ENCODE measurements at places on chromosomes 12 and 14.

DNA sequence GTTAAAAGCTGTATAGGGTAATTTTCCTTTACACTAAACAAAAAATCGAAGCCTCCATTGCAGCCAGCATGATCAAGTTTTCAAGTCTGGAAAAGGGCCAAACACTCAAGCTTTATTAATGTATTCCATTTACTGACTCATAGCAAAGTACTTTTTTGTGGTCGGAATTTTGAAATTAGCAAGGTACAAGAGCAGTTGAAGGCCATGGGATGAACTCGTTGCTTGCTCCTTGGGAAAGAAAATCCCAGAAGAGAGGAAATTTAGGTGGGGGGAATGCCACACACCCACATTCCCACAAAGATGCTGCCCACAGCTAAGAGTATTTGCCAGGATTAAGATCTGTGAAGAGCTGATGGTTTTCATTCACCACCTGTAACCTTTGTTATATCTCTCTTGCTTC is 333.7 kb downstream of the EGLN3 start:
- DNase-seq = no peak

GRCh38 chr14:35822501-35822900 is 3.6 kb upstream of the BRMS1L start:
- no peak for DNase-seq

DNA sequence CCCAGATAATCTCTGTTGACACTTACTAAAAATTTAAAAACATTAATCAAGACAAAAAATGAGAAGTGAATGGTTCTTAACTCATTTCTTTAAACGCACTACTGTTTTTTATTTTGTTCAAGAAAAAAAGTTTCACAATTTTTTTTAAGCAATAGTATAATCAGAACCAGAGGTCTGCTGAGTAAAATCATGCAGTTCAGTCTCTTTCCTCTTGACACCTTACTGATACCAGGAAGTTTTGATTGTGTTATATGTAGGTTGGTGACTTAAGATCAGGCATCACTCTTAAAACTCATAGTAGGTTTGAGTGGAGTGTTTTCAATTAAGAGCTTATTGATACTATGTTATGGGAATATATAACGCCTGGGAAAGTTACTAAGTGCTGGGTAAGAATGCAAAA is 121.4 kb downstream of the TRMT5 start:
- no peak for DNase-seq

DNA sequence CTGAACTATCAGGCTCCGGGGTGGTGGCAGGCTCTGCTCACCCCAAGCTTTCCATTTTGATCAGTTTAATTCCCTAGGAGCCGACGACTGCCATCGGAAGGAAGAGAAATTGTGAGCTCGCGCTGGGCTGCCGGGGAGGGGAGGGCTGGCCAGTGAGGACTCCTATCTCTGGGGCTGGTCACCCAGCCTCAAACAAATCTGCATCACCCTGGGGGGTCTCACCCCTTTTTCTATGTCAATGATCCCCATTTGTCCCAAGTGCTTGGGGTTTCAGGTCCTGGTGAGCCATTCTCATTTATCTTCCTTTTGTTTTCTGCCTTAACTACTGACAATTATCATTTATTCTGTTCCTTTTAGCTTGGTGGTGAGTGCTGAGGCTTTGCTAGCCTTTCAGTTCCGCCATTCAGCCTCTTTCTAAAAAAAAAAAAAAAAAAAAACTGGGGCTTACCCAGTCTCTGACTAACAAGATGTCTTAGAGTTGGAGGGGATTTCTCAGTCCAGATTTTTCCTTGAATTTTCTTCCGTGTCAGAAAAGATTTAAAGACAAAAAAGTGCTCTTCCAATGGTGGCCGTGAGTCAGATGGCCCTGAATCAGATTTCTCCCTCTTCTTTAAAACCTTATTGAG is 22.8 kb upstream of the USP44 start:
- no peak for DNase-seq

DNA sequence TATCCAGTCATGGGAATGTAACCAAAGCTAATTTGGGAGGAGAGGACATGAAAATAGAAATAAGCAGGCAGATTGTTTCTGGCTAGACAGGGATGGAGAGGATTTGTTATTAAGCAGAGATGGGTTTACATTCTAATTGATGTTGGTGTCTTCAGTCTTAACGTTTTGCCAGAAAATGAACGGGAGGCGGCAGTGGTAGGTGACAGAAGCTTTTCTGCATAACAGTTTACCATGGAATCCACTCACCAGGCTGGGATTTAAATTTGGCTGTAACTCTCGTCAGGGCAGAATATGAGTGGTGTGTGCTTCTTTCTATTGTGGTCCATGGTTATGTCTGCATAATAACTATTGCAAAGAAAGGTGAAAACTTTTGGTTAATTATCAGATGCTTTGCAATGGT is 50.2 kb upstream of the OTX2 start:
- no peak for DNase-seq

DNA sequence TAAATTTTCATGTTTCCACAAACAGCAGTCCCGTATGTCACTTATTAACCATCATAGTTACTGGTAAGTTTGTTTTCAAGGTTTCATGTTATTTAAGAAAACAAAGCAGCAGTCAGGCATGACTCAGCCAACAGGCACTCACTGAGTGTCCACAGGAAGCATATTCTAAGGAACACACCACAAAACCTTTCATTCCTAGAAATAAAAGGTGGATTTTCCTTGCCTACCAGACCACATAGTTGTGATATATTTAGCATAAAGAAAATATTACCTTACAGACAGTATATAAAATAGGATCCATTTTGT is 143.3 kb upstream of the AVPR1A start:
- no peak for DNase-seq

DNA sequence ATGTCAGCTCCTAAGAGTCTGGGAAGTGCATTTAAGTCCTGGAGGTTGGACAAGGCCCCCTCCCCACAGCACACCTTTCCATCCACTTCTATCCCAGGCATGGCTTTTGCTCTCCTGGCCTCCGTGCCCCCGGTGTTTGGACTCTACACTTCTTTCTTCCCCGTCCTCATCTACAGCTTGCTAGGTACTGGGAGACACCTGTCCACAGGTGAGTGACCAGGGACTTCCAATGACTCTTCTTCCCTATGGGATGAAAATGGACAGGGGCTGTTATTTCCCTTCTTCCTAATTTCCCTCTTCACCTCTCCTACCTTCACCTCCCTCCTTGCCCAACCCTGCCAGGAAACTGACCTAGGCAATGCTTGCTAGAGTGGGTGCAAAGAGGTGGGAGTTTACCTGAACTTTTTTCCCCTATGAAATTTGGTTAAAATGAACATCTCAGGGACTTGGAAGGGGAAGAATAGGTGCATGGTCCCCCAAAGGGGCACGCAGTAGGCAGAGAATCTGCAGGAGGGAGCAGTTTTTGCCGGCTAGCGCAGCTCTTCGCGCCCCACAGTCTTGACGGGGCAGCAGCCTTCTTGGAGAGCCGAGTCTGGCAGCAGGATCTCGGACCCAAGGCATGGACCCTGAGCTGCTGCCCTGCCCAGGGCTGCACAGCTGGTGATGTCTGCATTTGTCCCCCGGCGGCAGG is 9.2 kb downstream of the ARHGEF25 start:
- DNase-seq = no peak

GRCh38 chr14:54812617-54813016 is 90.0 kb downstream of the GCH1 start:
- no peak for DNase-seq

- no peak for DNase-seq
Observed at GRCh38 chr14:87864356-87865270, 128.4 kb downstream of the GALC start.

DNA sequence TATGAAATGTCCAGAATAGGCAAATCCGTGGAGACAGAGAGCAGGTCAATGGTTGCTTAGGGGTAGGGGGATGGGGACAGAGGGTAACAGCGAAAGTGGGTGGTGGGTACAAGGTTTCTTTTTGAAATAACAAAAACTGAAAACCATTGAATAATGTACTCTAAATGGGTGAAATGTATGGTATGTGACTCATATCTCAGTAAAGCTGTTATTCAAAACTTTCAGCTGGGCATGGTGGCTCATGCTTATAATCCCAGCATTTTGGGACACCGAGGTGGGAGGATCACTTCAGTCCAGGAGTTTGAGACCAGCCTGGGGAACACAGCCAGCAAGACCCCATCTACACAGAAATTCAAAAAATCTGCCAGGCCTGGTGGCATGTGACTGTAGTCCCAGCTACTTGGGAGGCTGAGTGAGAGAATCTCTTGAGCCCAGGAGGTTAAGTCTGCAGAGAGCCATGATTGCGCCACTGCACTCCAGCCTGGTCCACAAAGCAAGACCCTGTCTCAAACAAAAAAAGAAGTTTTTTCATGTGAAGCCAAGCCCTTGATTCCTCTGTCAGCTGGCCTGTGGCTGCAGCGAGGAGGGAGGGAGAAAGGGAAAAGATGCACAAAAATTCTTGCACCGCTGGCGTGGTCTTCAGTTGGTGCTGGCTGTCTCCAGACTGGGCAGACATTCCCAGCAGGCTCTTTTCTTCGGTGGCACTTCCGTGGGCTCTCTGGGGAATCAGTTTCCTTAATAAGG is 248.2 kb downstream of the SLC41A2 start:
- no peak for DNase-seq

GRCh38 chr12:94202245-94203180 is 54.1 kb downstream of the PLXNC1 start:
- DNase-seq = no peak

GRCh38 chr12:53205747-53206419 is 1.2 kb downstream of the ITGB7 start:
- peak; percentile 55 for DNase-seq

GRCh38 chr12:70928071-70928470 is 7.5 kb upstream of the PTPRR start:
- DNase-seq = no peak

DNA sequence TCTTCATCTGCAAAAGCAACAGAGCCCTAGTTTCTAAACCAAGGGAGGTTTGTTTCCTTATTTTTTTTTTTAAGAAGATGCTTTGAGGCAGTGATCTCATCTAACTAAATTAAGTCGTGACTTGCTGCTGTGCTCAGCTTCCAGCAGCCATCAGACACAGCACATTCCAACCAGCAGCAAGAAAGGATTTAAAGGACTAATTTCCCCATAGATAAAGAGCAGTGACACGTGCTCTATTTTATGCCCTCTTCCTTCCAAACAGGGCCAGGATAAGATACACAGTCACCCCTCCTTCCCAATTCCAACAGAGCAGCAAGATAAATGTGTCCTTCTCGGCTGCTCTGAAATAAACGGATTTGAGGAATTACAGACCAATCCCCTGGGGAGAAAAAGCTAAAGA is 81.7 kb downstream of the PRKAB1 start:
- DNase-seq = no peak

- DNase-seq = no peak
Observed at GRCh38 chr12:2115101-2115845, 62.5 kb downstream of the CACNA1C start.

DNA sequence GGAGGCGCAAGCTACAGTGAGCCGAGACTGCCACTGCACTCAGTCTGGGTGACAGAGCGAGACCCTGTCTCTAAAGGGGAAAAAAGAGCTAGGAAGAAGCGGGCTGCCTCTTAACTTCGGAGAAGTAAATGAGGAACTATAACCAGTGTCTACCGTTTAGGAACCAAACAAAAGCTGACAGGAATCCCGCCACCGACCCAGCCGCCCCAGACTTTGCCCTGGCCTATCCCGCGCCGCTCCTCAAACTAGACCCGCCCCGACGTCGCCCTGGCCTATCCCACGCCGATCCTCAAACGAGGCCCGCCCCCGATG is 568 bp upstream of the SIVA1 start:
- DNase-seq = no peak

Measured in CD4-positive, alpha-beta T cell treated with Interleukin-6 at 100 ng/mL for 8 hours (primary cell).